Stimulated activated CD8-positive, alpha-beta memory T cell treated with anti-CD3 and anti-CD28 coated beads, Interleukin-7, amount 100 ng/mL, for 48 hours (primary cell): ENCODE measurements at places on chromosomes 3 and 15.
A peak's percentile ranks its signal among the peaks of the same experiment; 100 is the strongest.

- DNase-seq, result peak; percentile 14
Measured at GRCh38 chr15:98292442-98293240, 332.1 kb downstream of the ARRDC4 start.

GRCh38 chr15:68367226-68367625 lies 64.7 kb downstream of the ITGA11 start:
- no peak for DNase-seq

DNA sequence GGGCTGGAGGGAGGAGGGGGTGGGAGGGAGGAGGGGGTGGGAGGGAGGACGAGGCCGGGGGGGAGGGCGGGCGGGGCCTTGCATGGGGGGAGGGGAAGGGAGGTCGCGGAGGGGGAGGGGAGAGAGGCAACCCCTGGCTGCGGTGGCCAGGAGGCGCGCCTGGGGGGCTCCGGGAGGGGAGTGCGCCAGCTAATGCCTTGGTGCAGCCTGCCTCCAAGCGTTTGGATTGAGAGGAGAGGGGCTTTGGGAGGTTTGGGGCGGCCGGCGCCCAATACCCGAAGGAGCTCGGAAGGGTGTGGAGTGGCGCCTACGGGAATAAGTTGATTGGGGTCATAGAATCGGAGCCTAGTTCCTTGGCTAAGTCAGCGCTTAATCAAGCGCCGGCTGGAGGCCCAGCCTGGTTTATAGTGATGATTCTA lies 557 bp downstream of the TFG start:
- DNase-seq, result no peak

- no peak for DNase-seq
Measured at GRCh38 chr3:69665026-69665737, 74.1 kb upstream of the MITF start.

- no peak for DNase-seq
Measured at GRCh38 chr3:180416111-180416594, 185.8 kb upstream of the TTC14 start.

- no peak for DNase-seq
Measured at GRCh38 chr3:74443102-74443501, 171.4 kb downstream of the CNTN3 start.

DNA sequence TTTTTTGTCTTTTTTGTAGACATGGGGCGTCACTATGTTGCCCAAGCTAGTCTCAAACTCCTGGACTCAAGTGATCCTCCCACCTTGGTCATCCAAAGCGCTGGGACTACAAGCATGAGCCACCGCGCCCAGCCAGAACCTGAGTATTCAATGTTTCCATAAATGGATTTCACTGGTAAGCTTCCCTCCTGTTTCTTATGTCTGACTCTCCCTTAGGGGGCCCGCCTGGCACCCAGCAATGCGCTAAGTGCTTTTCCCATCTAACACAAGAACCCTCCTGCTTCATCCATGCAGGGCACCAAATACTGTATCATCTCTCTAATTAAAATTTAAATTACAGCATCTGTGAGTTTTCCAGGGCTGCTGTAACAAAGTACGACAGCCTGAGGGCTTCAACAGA lies 44.9 kb downstream of the KLF15 start:
- no peak for DNase-seq

DNA sequence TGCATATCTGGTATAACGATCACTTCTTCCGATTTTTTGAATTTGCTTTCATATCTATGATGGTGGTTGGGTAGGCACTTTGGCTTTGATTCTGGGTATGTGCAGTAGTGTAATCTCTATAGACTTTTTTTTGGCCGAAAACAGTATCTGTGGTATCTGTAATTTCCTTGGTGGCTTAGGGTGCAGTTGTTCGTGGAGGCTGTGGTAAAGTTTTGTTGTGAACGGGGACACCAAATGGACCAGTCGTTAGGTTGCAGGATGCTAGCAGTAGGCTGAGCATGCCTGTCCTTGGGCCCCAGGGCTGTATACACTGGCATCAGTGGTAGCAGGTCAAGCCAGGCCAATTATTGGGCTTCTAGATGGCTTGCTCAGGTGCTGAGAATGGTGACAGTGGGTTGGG lies 55.2 kb downstream of the CCDC66 start:
- DNase-seq, result no peak

DNA sequence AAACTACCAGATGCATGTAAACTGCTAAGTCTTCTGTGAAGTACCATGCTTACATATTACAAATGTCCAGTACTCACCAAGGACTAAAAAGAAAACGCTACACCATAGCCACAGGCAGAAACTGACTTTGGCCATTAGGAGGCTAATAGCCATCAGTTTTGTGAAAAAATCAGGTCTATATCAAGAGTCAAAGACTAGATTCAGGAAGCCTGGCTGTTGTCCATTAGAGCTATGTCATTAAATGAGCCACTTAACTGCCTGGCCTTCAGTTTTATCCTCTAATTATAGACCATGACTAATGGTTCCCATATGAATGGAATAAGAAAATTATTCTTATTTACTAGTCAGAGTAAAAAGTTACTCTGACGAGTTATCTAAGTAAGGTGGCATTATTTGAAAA lies 144.1 kb downstream of the VPS13C start:
- no peak for DNase-seq

DNA sequence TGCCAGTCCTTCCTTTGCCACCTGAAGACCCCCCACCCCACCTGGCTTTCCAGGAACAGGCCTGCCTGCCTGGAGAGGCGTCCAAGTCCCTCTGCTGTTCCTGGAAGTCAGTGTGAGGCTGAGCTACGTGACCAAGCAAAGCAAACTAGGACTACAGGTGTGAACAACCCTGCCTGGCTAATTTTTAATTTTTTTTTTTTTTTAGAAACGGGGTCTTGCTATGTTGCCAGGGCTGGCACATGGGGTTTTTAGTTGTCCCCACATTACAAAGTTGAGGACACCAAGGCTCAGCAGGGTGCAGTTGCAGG lies 17.4 kb downstream of the HEMK1 start:
- no peak for DNase-seq

- DNase-seq, result no peak
Measured at GRCh38 chr3:28122227-28122626, 119.2 kb upstream of the CMC1 start.

DNA sequence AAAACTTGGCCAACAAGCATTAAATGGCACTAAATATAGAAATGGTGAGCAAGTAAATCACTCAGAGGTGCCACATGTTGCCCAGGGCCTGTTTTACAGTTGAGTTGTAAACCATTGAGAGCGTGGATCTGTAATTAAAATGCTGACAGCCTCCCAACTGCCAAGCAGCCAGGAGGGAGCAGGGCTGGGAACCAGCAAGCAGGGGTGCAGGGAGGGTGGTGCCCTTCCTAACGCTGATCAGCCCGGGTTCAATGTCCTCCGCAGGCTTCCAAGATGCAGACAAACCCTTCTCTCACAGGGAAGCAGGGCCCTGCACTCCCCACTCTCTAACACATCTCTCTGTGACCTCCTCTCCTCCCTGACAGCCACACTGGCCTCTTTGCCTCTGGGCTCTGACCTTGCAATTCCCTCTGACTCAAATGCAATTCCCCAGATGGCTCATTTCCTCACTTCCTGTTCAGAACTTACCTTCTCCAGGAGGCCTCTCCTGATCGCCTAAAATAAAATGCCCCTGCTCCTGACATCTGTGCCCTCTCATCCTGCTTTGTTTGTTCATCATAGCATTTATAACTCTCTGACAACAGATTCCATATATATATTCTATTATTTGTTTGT lies 40.0 kb downstream of the WNT7A start:
- no peak for DNase-seq

DNA sequence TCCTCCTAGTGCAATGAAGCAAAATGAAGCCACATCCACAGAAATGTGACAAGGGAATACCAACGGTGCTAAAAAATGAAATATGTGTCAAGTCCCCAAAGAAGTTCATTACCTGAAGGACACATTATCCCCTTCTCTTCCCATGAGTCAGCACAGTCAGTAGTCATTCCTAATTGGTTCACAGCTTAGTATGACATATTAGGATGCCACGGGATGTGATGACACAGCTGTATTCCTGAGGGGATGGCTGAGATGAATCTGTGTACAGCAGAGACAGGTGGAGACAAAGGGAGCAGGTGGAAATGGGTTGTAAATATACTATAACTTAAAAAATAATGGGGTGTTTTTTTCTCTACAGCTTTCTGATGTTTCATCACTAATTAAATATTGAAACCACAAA lies 273.4 kb downstream of the ARRDC4 start:
- DNase-seq, result no peak

GRCh38 chr15:74790080-74790916 lies 8.4 kb downstream of the CSK start:
- DNase-seq, result no peak

DNA sequence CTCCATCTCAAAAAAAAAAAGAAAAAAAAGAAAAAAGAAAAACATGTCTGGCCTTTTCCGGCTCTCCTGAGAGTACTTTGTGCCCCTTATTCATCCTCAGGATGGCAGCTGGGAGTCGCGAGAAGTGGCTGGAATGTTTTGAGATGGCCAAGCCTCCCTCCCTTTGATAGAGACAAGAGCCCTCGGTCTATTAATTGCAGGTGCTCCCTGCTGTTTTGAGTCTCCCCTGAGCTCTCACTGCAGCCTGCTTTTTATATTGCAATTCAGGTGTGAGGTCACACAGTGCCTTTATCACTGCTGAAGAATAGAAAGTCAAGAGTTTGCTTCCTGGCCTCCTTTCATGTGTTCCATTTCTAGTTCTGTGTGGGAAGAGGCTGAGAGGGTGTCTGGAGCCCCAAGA lies 10.9 kb downstream of the CA12 start:
- DNase-seq, result no peak

GRCh38 chr15:28109626-28110455 lies 10.7 kb upstream of the OCA2 start:
- DNase-seq, result no peak

GRCh38 chr15:44458429-44458828 lies 31.0 kb downstream of the CTDSPL2 start:
- no peak for DNase-seq

- DNase-seq, result no peak
Measured at GRCh38 chr3:187739094-187739560, 6.1 kb downstream of the BCL6 start.

- no peak for DNase-seq
Measured at GRCh38 chr3:176442326-176442725, 755.0 kb downstream of the TBL1XR1 start.

- DNase-seq, result no peak
Measured at GRCh38 chr3:150082898-150083654, 112.4 kb upstream of the PFN2 start.

DNA sequence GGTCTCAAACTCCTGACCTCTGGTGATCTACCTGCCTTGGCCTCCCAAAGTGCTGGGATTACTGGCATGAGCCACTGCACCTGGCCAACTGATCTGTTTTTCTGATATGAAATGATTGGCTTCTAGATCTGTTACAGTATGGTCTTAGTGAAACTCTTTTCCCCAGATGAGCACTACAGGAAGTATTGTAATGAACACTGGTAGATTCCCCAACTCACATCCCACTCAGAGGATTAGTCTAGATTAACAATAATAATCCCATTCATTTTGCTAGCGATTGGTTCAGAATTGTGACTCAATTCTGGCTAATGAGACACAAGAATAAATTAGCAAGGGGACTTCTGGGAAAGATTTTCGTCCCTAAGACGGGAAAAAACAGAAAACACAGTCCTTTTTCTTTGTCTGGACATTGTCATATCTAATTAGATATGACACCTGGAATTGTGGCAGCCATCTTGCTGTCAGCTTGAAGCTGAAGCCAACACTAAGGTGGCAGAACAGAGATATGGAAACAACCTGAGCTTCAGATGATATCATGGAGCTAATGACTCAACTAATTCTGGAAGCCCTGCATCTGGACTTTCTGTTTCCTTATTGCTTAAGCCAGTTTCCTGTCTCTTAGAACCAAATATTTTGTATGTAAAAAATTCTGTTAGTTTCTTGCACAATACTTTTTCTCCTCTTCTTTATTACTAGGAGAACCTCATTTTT lies 17.4 kb upstream of the NPTN start:
- no peak for DNase-seq

- no peak for DNase-seq
Measured at GRCh38 chr15:99755692-99756409, 22.6 kb upstream of the LYSMD4 start.

- peak; percentile 38 for DNase-seq
Measured at GRCh38 chr3:87997298-87997697, 61.5 kb downstream of the CGGBP1 start.

DNA sequence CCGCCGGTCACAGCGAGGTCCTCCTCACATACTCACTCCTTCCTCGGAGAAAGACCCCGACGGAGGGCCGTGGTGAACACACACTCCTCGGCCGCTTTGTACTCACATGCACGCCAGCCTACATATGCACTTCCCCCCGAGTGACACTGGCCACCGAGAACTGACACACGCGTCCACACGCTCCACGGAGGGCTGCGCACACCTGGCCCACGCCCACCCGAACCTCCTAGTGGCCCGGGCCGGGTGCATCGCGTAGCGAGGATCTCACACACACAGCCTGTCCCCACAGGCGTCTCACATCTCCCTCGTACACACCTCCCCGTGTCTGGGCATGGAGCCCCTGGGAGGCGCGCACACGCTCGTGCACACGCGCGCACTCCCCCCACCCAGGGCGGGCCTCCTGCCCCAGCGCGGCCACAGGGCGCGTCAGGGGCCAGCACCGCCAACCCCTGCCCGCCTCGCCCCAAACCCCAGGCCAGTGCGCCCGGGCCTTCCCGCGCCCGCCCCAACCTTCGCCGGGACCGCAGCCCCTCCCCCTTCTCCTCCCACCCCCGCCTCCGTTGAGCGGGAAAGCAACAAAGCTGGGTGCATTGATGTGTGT lies 411 bp upstream of the C3orf70 start:
- no peak for DNase-seq

DNA sequence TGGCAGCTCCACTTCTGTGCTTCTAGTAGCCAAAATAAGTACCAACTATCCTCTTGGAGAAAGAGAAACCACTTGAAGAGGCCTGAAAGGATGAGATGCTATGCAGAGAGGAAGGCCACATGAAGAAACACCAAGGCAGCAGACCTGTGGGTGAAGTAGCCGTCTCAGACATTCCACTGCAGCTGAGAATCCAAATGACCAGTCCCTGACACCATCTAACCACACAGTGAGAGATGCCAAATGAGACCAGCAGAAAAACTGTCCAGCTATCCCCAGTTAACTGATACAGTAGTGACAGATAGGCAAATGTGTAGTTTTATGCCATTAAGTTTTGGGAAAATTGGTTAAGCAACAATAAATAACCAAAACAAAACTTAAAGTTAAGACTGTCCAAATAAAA lies 47.9 kb upstream of the ZSCAN2 start:
- DNase-seq, result no peak

- no peak for DNase-seq
Measured at GRCh38 chr3:31369637-31370379, 162.9 kb upstream of the STT3B start.

GRCh38 chr3:11274566-11275142 lies 2.5 kb downstream of the ATG7 start:
- DNase-seq, result no peak

GRCh38 chr15:71659730-71660067 lies 150.7 kb upstream of the NR2E3 start:
- no peak for DNase-seq

DNA sequence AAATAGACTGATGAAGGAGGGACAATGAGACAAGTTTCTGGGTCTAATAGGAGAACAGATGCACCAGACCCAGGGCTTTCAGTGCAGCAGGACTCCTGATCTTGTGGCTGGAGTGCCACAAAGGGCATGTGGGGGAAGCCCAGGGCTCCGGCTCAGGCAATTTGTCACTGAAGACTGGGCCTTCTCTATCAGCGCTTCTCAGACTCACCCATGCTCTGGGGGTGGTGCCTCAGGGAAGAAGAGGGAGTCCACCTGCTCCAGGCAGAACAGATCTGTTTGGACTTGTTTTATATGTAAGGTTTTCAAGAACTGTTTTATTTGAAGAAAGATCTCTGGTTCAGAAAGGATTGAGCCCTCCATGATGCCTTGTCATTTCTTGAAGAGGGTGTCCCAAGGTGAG lies 112.4 kb upstream of the TLE3 start:
- no peak for DNase-seq

GRCh38 chr3:13009132-13009945 lies 63.9 kb downstream of the IQSEC1 start:
- DNase-seq, result peak; percentile 43
